NCI-H460 (cell line): ENCODE measurements at places on chromosomes 12 and 14. TPM values are rescaled to one million over a fixed set of nuclear protein-coding genes. Genes with fewer than 3 reads are reported as not detected.

Gene GPR65
- 80.6 and 86.0 TPM in 2 replicates for total RNA-seq

Gene ARHGEF25
- 9.2 and 13.1 TPM in 2 replicates for total RNA-seq

Gene CLEC1B
- not detected in 2 replicates for total RNA-seq

Gene CLMN
- total RNA-seq: 6.8 and 9.0 TPM in 2 replicates

DNA sequence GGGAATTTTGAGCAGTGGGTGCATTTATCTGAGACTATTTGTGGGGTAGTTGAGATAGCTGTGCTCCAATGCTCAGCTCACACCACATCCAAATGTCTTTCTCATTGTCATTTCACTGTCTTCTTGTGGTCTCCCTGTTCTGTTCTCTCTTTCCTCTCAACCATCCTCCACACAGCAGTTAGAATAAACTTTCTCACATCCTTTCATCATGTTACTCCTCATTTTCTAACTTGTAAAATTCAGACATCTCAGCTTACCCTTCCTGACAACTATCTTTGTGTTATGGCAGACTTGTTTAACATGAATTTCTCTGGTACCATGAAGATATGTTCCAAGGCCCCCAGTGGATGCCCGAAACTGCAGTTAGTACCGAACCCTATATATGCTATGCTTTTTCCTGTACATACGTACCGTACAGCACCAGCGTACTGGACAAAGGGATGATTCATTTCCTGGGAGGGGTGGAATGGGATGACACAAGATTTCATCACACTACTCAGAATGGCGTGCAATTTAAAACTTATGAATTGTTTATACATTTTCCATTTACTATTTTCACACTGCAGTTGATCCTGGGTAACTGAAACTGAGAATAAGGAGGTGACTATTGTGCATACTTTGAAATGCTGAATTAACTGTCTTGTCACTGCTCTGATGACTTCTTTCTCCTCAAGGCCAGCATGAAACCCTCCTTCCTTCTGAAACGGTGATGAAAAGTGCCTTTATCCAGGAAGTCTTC is 177.1 kb upstream of the SLC38A2 start:
- peak; percentile 90 for DNase-seq

DNA sequence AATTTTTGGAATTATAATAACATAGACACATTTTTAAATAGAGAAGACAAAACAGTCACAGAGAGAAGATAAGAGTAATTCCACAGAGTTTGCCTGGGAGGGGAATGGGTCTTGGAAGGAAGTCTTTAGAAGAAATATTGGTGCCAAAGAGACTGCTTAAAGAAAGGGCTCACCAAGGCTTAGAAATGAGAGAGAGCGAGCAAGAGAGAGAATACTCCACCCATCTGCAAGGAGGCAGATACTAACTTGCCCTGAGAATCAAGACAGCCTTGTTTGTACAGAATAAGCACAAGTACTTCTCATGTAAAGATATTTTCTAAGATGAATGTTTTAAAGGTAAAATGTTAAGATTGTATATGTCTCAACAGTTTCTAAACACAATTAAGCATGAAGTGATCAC is 165.5 kb downstream of the SLC38A4 start:
- no peak for DNase-seq

- no peak for DNase-seq
Observed at GRCh38 chr12:14193639-14194038, 171.8 kb upstream of the ATF7IP start.

- DNase-seq: no peak
Observed at GRCh38 chr14:50340963-50341362, 28.8 kb downstream of the DMAC2L start.

GRCh38 chr12:119229837-119230236 is 51.1 kb downstream of the HSPB8 start:
- DNase-seq: peak; percentile 27

- no peak for DNase-seq
Observed at GRCh38 chr12:13085968-13086686, 17.3 kb downstream of the GSG1 start.

GRCh38 chr14:36442824-36443241 is 77.2 kb downstream of the NKX2-1 start:
- DNase-seq: no peak

- no peak for DNase-seq
Observed at GRCh38 chr12:20740972-20741371, 45.8 kb downstream of the SLCO1C1 start.

GRCh38 chr12:120741476-120742421 is 16.1 kb downstream of the ACADS start:
- DNase-seq: no peak
